Stimulated activated CD4-positive, alpha-beta T cell treated with anti-CD3 and anti-CD28 coated beads, Interleukin-15, amount 100 ng/mL, for 1 hour (primary cell): ENCODE measurements at places on chromosomes 1 and 21.
A peak's percentile ranks its signal among the peaks of the same experiment; 100 is the strongest.

GRCh38 chr1:8343464-8344001, 25.6 kb downstream of the SLC45A1 start:
- no peak for DNase-seq

- DNase-seq, result no peak
Observed at GRCh38 chr1:111795401-111795800, 39.7 kb downstream of the DDX20 start.

DNA sequence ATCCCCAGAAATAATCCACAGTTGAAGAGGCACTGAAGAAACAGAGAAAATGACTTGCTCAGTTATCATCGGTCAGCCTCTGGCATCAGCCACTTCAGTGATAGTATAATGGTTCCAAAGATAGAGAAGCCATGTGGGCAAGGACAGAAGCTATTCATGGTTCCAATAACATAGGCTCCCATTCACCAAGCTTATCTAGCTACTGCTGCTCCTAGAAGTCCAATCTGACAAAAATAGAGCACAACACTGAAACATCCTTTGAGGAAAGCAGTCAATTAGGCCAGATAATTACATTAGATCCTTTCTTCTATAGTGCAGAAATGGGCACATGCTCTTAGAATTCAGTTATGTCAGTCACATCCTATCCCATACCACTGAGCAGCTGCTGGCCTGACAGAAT, 33.5 kb upstream of the CRB1 start:
- DNase-seq, result no peak

DNA sequence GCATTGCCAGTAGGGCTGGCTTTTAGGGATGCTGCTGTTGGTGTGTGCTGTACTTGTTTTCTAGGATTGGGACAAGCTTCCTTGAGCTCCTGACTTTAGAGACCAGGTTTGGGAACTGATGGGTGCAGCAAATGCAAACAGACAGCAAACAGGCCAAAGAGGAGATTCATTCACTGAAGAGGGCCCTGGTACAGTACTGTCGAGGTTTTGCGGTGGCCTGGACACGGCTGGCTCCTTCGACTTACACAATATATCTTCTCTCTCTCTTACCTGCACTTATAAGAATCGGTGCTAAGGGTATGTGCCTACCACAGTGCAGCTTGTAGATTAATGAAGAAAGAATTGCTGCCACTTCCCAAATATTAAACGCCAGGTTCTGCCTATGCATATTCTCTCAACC, 44.6 kb downstream of the ATP1A1 start:
- DNase-seq, result no peak

GRCh38 chr1:11156963-11157362, 32.2 kb upstream of the ANGPTL7 start:
- no peak for DNase-seq

DNA sequence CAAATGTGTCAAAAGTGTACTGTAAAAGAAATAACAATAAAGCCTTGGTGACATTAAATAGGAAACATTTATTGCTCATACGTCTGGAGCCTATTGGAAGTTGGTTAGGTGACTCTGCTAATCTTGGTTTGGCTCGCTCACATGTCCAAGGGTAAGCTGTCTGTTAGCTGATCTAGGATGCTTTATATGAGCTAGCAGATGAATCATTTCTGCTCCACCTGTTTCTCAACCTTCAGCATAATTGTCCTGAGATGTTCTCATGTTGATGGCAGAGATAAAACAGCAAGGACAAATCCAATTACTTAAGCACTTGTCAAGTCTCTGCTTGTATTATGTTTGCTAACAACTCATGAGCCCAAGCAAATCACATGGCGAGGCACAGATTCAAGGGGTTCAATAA, 56.0 kb upstream of the CD53 start:
- no peak for DNase-seq

DNA sequence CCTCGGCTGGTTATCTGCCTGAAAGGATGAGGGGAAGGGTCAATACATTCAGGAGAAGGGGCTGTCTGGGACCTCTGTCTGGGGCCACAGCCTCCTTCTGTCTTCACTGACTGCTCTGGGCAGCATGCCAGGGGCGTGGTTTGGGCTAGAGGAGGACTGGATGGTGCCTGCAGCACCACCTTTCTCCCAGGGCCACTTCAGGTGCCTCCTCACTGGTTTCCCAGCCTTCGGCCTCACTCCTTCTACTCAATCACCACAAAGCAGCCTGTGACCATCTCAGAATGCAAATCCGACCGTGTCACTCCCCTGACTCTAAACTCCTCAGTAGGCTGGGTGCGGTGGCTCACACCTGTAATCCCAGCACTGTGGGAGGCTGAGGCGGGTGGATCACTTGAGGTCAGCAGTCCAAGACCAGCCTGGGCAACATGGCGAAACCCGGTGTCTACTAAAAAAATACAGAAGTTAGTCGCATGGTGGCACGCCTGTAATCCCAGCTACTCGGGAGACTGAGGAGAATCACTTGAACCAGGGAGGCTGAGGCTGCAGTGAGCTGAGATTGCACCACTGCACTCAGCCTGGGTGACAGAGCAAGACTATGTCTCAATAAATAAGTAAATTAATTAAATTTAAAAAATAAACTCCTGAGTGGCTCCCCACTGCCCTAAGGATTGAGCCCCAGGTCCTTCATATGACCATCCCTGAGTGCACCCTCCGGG, 50.1 kb upstream of the ECE1 start:
- DNase-seq, result no peak

GRCh38 chr21:35189077-35189863, 140.2 kb upstream of the RUNX1 start:
- no peak for DNase-seq

- DNase-seq, result no peak
Observed at GRCh38 chr1:22833699-22834098, 123.1 kb downstream of the EPHB2 start.

DNA sequence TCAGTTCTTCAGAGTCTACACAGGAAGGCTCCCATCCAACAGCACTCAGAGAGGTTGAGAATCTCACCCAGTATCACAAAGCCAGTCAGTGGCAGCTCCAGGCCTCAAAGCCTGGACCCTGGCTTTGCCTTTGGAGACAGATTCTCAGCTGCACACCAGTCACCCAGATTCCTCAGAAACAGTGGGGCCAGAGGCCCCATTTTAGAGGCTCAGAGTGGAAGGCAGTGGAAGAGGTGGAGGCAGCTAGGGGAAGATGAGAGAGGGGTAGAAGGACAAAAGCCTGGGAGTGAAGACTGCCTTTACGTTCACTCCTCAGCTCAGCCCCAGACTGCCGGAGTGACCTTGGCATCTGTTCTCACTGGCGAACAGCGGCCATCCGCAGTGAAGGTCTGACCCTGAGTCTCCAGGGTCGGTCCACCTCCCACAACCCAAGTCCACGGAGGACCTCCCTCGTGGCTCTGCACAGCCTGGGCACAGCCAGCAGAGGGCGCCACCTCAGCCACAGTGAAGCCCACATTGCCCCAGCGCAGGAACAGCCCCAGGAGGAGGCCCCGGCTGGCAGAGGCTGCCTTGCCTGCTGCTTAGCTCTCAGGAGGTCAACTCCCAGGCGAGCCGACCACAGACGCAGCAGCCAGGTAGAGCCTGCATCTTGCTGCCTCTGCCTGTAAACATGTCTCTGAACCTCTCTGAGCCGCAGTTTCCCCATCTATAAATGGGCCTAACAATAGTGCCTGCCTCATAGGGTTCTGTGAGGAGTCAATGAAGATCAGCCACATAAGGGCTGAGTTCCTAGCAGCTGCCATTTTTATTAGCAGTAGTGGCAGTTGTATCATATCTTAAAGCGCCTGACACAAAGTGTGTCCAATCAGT, 5.9 kb upstream of the FNDC5 start:
- DNase-seq, result no peak

- DNase-seq, result no peak
Observed at GRCh38 chr1:6750490-6750889, 34.8 kb upstream of the CAMTA1 start.

DNA sequence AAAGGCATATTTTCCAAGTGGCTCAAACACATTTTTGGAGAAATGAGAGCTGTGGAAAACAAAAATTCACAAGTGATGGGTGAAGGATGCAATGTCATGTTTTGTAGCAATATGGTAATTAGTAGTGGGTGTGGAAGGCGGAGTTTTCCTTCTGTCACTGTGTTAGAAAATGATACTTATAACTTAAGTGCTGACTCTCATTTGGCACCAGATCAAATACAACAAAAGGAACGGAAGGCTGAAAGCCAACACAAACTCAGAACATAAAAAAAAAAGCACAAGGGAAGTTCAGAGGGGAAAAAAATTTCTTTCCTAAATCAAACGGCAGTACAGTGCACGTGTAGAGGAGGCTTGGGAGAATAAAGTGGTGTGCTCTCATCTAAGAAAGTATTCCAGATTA, at the start of gene TNFSF18:
TNFSF18 (minus strand) TSS at position 77 of the 400 bp plus-strand sequence; CDS start at position 32, 45 bp downstream.
- DNase-seq, result no peak

GRCh38 chr1:40709100-40709801, 17.7 kb downstream of the NFYC start:
- peak; percentile 44 for DNase-seq

GRCh38 chr1:54168206-54168965, 15.6 kb upstream of the CDCP2 start:
- DNase-seq, result no peak

- DNase-seq, result no peak
Observed at GRCh38 chr1:63758791-63759190, 15.0 kb upstream of the ROR1 start.
